LHCN-M2 (cell line): ENCODE measurements at places on chromosomes 6 and 20. TPM values are rescaled to one million over a fixed set of nuclear protein-coding genes. Genes with fewer than 3 reads are reported as not detected.

GRCh38 chr6:149261364-149262040, 56.0 kb upstream of the TAB2 start:
- no peak for DNase-seq

GRCh38 chr6:21912151-21912832, 318.7 kb downstream of the SOX4 start:
- no peak for DNase-seq

- DNase-seq = no peak
Observed at GRCh38 chr6:22368794-22369193, 72.0 kb upstream of the PRL start.

DNA sequence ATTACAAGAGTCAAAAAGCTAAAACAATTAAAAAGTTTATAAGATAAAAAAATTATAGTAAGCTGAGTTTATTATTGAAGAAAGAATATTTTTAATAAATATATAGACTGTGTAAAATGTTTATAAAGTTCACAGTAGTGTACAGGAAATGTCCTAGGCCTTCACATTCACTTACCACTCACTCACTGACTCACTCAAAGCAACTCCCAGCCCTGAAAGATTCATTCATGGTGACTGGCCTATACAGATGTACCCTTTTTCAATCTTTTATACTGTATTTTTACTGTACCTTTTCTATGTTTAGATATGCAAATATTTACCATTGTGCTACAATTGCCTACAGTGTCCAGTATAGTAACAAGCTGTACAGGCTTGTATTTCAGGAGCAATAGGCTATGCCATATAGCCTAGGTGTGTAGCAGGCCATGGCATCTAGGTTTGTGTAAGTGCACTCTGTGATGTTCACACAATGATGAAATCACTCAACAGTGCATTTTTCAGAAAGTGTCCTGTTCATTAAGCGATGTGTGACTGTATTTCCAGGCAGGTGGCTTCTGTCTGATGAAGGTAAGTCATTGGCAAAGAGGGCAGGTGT, 130.2 kb downstream of the BTBD3 start:
- no peak for DNase-seq

DNA sequence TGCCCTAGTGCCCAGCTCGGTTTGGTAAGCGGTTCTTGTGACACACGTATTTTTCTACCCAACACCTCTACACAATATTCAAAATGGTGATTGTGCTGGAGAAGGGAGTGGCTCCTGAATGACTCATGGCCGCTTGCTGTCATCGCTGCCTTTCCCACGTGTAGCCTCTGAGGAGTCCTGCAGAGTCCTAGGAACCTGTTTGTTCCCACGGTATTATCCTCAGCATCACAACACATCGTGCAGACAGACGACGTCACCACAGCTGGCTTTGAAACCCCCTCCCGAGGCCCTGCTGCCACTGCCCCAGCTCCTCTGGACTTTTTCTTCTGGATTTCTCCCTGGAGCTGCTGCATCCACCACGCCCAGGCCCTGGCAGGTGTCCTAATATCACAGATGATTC, 353.5 kb downstream of the SMOC2 start:
- no peak for DNase-seq

- peak; percentile 13 for DNase-seq
Observed at GRCh38 chr20:51275181-51275580, 252.3 kb upstream of the KCNG1 start.

DNA sequence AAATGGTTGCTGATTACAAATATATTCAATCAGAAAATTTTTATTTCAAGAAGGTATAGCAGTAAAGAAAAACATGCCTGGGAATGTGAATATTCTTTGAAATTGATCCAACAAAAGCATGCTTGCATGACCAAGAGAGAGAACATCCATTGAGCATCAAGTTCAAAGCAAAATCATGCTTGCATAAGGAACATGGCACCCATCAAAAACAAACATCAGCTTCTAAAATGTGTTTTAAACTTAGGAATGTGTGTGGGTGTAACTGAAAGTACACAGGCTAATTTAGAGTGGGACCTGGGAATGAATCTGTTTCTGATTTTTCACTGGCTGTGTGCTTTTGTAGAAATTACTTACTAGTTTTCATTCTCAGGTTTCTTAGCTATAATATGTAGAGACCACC, 5.6 kb downstream of the SLC17A5 start:
- DNase-seq = peak; percentile 50

DNA sequence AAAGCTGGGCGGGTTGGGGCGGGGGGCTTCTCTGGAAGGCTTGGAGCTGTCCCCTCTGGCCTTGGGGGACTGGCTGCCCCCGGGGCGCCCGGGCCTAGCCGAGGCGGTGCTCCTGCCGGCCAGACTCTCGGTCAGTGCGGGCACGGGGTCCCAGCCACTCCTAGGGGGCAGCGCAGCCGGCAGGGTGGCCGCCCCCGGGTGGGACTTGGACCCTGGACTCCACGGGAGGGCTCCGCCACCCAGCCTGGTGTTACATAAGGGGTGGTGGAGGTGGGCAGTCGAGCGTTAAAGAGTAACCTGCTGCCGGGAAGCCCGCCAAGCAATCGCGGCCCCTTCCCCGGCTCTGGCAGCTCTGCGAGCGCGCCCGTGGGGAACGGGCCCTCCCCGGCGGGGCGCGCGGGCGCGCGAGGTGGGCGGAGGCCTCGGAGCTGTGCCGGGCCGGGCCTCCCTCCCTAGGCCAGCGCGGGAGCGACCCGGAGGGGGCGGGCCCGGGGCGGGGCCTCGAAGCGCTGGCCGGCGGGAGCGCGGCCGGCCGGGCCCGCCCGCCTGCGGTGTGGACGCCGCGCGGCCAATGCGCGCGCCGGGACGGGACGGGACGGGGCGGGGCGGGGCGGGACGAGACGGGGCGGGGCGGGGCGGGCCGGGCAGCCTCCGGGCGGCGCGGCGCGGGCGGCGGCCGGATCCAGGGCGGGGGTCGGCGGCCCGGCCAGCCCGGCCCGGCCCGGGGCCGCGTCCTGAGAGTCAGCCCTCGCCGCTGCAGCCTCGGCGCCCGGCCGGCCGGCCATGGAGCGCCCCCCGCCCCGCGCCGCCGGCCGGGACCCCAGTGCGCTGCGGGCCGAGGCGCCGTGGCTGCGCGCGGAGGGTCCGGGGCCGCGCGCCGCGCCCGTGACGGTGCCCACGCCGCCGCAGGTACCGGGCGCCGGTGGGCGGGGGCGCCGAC, at the start of gene SLC2A4RG:
Gene SLC2A4RG (plus strand): TSS at position 647 of the 940 bp plus-strand sequence. CDS start 137 bp downstream, at position 784.
- DNase-seq = peak; percentile 62

DNA sequence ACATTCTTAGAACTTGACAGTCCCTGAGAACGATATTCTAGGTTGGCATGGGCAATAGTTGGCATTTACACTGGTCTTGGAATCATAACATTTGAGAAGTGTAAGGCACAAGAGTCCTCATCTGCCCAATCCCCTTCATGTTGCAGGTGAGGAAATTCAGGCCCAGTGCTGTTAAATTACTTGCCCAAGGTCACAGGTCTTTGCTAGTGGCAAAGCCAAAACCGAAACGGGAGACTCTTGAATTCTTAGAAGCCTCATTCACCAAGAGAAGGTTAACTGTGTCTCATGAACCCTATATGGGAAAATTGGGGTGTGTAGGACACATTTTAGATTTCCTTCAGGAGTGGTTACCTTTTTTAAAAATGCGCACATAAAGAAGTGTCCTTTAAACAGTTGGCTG, 7.2 kb downstream of the E2F3 start:
- DNase-seq = no peak

GRCh38 chr20:39702701-39703349, 740.7 kb downstream of the DHX35 start:
- no peak for DNase-seq

DNA sequence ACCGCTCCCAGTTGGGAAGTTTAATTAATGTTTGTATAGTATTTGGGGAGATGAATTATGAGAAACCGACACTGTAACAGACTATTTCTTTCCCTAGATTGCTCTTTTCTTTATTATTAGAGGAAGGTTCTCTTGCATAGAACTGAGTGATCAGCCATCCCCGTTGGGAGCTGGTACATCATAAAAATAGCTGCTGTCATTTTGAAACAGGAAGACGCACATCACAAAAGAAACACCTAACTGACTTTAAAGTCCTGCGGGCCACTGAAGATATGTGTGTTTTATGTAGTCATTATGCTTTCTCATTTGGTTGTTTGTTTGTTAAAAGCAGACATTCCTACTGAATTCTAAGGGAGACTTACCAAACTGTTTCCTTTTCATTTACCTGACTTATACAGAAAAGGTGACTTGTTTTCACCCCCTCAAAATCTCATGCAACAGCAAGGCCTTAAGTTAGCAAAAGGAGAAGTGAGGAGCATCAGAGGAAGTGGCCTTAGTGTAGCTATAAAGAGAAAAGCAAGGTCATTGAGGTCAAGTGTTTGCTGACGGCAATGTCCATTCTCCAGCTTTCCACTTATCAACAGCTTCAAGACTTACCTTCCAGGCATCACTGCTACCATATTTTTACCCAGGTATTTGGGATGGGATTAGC, 91.0 kb downstream of the PKHD1 start:
- no peak for DNase-seq

Gene COL9A1
- not detected in 2 replicates for total RNA-seq

Gene GFRA4
- not detected in 2 replicates for total RNA-seq

Gene C20orf204
- total RNA-seq = 0.17 and 0.19 TPM in 2 replicates

Gene BCL2L1
- 328 and 368 TPM in 2 replicates for total RNA-seq

Gene C6orf132
- 0.45 and 0.75 TPM in 2 replicates for total RNA-seq

Gene TRIM15
- total RNA-seq = not detected in 2 replicates
